ENCODE measurements at places on chromosomes 6 and 20. TPM values are rescaled to one million over a fixed set of nuclear protein-coding genes. Genes with fewer than 3 reads are reported as not detected.

DNA sequence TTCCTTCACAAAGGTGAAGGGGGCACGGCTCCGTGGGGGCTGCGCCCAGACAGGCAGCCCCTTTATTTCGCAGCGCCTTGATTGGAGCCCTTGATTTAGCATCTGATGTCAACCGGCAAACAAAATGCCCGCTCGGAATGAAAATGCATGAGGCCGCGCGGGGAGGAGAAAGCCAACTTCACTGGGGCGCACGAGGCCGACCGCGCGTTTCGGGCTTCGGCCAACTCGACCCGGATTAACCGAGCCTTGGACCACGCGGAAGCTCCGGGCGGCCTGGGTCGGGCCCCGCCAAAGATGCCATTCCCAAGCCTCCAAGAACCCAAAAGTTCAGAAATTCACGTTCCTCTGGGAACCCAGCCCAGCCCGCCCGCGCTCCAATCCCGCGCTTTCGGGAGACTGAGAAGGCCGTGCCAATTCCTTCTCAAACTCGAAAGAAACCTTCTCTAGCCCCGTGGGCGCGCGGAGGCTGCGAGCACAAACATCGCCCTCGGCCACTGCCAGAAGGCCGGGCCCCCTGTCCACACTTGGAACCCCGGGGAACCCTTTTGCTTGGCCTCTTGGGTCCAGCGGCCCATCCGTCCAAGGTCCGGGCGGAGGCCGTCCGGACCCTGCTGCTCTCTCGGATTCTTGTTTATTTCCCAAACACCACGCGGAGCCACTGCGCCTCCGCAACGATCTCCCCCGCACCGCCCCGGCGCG is 879 bp upstream of the INSM1 start:
- peaks cover 69% of the 10 kb centered on the region for H3K27me3 ChIP-seq
- peaks cover 8% of the 10 kb centered on the region for H3K4me1 ChIP-seq
- peaks cover 3% of the 10 kb centered on the region for H3K36me3 ChIP-seq
- DNase-seq: peak; percentile 33
- H3K4me3 ChIP-seq: no peak overlapping the region

ZSWIM3 gene
- total RNA-seq: 5.7 TPM

- H3K36me3 ChIP-seq: no peaks in the 10 kb centered on the region
- DNase-seq: no peak
- no peak overlapping the region for H3K27ac ChIP-seq
Observed at GRCh38 chr20:46699651-46700359, 9.6 kb upstream of the SLC2A10 start.

- H3K4me3 ChIP-seq: no peak overlapping the region
- peaks cover 27% of the 10 kb centered on the region for H3K27me3 ChIP-seq
- no peak for DNase-seq
- H3K36me3 ChIP-seq: no peaks in the 10 kb centered on the region
Observed at GRCh38 chr20:2618815-2619214, 33.6 kb upstream of the NOP56 start.

CHMP4B gene
- 75.7 TPM for total RNA-seq

RFX6 gene
- not detected for total RNA-seq

- H3K27ac ChIP-seq: no peak overlapping the region
- H3K36me3 ChIP-seq: no peaks in the 10 kb centered on the region
- H3K4me1 ChIP-seq: peaks cover 11% of the 10 kb centered on the region
Observed at GRCh38 chr6:13395272-13396237, 67.2 kb upstream of the TBC1D7 start.
